Stimulated activated CD4-positive, alpha-beta T cell treated with anti-CD3 and anti-CD28 coated beads, Interleukin-15, amount 100 ng/mL, for 1 hour (primary cell): ENCODE measurements at places on chromosomes 6 and 20.

- no peak for DNase-seq
Measured at GRCh38 chr6:39075807-39076622, 27.4 kb downstream of the GLP1R start.

DNA sequence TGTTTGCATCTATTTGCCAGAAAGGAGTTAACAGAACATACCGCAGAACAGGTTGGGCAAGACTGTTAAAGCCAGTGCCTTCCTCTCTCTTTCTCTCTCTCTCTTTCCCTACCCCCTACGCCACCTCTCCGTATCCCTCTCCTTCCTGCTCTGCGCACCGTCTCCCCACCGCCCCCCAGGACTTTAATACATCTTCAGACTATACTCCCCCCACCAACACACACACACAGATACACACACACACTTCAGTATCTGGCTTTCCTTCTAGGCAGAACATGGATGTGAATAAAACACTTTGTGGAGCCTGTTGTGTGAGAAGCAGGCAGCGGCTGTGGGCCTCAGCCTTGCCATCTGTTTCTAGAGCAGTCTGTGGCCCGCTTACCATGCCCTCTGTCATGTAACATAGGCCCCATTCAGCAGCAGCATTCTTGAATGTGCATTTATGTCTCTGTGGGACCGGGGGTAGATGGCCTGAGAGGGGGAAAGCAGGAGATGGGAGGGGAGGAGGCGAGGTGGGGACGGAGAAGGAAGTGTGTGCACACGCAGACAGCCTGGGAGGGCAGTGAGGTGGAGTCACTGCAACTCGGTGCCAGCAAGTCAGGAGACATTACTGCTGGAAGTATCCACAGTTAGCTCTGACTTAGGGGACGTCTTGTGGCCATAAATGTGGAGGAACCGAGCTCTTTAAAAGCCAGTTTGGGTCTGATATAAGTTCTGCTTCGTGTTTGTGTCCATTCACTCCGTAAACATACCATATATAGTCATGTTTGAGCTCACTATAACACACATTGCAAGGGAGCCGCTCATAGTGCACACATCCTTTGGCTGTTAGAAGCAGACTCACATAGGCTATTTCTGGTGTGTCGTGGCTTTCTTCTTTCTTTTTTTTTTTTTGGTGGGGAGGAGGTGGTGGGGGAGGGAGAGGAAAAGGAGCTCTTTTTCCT is 38.4 kb downstream of the RREB1 start:
- DNase-seq: no peak

GRCh38 chr6:78947529-78947928 is 80.2 kb downstream of the IRAK1BP1 start:
- no peak for DNase-seq

DNA sequence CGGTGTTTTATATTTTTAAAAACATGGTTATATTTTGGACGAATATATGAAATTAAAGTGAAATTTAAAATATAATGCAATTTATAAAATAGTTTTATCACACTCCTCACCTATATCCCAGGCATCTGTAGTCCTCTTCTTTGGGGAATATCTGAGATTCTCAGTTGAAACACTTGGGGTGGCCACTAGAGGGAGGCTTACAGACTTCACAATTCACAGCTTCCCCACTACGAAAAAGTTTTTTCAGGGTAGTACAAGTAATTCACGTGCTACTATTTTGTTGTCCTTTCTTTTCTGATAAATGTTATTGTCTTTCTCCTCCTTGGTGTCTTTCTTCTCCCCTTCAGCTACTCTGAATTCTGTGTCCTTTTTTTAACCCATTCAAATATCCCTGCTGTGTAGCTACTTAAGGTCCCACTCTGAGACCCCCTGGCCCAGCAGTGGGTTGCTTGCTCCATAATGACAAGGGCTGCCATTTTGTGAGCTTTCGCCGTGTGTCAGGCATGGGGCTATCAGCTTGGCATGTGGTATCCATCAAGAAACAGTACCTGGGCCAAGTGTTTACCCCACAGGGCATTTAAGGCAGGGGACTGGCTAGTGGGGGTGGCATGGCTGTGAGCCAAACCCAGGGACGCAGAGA is 43.6 kb upstream of the PHACTR3 start:
- no peak for DNase-seq

GRCh38 chr6:157823528-157824370 is 703 bp downstream of the SNX9 start:
- peak; percentile 44 for DNase-seq

DNA sequence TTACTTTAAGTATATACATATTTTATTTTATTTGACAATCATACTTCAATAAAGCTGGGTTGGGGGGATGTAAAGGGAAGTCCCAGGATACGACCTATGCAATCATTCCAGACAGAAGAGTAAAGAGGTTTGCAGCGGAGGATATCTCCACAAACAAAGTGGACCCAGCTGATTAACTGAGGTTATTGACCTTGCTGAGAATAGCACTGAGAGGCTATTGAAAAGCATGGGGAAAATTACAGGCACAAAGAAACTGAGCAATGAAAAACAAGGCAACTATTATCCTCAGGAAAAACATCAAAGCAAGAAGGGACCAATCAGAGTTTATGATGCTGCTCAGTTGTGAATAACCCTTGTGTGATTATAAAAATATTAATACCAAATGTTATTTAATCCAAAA is 32.6 kb downstream of the SERPINB1 start:
- no peak for DNase-seq

DNA sequence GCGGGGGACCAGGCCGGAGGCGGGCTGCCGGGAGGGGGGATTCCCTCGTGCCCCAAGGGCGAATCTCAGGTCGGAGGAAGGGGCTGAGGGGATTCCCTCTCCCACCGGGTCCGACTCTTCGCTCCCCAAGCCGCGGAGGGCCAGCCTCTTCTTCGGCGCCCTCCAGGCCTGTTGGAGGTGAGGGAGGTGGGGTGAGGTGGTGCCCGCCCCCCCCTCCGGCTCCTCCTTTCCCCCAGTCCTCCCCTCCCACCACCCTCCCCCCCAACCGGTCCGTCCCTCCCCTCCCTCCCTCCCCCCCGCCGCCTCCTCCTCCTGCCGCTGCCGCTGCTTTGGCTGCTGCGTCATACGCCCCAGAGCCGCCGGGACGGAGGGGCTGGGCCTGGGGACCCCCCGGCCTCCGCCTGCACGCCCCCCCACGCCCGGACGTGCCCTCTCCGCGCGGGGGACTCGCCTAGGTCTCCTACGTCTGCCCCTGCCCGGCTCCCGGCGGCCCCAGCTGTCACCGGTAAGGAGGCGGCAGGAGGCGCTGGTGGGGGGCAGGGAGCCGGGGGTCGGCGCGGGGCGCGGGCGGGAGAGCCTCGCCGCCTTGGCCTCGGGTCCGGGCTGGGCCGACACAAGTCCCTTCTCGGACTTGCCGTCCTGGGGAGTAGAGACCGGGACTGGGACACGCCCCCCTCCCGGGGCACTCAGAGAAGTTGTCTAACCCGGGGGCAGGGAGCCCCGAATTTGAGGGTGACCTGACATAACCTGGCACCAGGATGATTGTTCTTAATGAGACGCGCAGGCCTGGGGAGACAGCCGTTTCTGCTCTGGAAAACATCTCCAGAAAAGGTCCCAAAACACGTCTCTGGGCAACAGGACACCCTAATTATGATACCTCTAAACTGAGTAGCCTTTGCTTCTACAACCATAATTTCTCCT is at the start of gene PHF1:
PHF1 (plus strand) TSS at position 304 of the 921 bp plus-strand sequence. CDS start 1,250 bp downstream, outside the sequence.
- peak; percentile 62 for DNase-seq

- DNase-seq: no peak
Measured at GRCh38 chr20:23034721-23035671, at the start of gene SSTR4. TSS of gene SSTR4 (plus strand) at chr20:23035312. CDS start at chr20:23035484, 172 bp downstream.

DNA sequence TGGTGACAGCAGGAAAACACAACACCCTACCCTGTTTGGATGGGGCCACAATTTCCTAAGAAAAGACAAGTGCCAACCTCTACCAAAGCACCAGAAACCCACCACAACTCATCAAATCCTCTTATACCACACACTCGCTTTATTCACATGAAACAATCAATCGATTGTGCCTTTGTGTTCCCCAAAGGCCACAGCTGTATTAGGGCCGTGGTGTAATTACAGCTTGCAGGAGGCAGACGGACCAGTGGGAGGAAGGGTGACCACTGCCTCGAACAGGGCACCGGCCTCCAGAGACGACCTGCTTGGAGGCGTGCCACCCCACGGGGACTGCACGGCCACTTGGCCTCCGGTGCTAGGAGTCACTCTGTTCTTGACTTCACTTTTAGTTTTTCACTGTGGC is 264.1 kb downstream of the FOXC1 start:
- DNase-seq: no peak
